Right ventricle myocardium inferior (tissue), 1 donor: ENCODE measurements at places on chromosomes 5 and 9.

DNA sequence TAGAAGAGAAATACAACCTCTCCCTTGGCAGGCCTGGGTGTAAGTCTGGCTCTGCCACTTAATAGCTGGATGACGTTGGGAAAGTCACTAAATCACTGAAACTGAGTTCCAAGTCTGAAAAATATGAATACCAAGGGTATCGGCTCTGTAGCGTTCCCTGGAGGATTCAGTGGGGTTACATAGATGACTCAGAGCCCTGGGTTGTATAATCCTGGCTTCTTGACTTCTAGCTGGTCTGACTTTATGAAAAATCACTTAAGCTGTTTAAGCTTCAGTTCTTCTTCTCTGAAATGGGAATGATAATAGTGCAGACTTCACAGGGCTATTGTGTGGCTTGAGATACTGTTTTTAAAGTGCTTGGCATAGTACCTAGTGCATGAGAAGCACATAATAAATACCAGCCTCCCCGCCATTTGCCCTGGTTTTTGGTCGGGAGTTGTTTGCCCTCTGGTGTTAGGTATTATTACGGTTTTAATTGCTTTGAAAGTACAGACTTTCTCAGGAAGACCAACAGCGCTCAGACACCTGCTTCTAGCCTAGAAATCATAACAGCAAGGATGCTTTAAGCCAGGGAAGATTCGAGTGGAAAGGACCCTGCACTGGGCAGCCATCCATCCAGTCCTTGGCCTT, 43.0 kb downstream of the CYFIP2 start:
- DNase-seq = no peak

- no peak for DNase-seq
These were observed 193.4 kb downstream of the ATPSCKMT start for GRCh38 chr5:10056228-10056760.

DNA sequence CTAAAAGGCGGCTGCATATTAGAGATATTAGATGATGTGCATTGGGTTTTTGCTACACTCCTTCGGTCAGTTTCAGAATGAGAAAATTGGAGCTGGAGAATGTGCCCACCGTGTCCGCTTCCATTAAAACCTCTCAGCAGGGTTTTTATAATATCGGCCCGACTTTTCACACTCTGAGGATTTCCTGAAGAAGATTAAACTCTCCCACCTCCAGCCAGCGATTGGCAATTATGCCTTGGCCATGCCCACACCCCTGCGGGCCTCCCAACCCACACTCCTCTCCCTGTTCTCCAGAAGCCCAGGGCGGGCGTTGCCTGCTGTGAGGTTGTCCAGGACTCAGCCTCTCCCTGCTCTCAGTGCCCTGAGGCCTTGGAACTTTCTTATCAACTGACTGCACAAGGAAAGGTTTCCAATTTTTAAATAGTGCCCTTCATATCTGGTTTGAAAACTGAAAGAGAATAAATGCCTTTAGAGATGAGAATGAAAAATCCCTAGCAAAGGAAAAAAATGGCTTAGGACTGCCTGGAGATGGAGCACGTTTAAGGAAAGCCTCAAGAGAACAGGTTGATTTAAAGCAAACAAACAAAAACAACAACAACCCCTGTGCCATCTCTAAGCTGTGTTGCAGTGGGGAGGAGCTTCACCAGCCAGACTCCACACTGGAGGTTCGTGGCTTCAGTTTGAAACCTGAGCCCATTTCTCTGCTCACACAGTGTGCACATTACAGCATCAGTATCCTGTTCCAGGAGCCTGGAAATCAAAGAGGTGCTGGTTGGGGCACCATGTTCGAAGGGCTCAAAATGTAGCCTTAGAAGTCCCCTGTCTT, 292.9 kb downstream of the NSG2 start:
- no peak for DNase-seq

DNA sequence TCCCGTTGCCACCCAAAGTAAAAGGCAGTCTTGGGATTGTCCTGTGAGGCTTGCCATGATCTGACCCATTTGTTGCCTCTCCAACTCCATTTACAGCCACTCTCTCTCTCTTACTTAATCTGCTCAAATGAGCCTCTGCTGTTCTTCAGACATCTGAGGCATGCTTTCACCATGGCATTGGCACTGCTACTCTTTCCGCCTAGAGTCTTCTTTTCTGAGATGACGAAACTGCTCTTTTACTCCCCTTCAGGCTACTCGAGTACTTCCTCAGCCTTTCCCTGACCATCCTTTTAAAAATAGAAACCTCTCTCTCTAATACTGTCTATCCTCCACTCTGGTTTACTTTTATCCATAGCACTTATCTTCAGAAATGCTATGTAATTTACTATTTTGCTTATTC, 9.0 kb downstream of the FOCAD start:
- no peak for DNase-seq

DNA sequence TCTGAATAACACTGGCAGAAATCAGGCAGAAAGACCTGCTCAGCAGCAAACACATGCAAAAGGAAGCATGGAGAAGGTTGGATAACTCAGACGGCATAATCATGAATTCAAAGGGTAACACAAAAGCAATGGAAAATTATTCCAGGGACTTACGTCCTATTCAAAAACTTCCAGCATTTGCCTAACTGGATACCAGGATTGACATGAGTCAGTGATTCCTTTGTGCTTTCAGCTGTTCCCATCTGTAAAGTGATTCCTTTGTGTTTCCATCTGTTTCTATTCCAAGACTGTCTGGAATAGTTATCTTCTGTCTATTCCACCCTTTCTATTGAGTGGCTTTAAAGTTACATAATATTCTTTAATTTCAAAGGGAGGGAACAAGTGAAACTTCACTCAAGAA, 1361.7 kb upstream of the CDH9 start:
- DNase-seq = no peak

DNA sequence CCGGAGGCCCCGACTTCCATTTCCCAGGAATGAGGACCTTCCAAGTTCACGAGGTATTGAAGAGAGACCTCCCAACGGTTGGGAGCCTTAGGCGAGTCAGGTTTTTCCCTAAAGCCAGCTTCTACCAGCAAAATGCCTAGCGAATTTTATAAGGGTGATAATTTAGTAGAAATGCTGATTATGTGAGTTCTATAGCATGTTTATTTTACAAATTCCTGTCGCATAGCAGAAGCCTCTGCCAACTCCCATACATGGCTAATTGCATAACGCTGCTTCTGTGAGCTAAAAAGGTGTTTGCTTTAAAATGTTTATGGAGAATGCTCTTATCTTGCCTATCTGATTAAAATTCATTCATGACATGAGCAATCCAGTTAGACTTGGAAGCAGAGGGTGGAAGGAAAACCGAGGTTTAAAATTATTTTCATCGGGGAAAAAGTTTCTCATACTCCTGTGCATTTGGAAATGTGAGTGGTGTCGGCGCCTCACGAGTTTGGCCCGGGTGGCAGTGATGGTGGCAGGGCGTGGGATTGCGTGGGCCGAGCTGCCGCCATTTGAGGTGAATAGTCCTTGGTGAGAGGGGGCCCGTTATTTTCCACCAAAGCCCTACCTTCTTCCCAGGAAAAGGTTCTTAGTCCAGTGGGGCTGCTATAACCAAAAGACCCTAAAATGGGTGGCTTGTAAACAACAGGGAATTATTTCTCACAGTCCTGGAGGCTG, 104.4 kb upstream of the FCN2 start:
- no peak for DNase-seq

DNA sequence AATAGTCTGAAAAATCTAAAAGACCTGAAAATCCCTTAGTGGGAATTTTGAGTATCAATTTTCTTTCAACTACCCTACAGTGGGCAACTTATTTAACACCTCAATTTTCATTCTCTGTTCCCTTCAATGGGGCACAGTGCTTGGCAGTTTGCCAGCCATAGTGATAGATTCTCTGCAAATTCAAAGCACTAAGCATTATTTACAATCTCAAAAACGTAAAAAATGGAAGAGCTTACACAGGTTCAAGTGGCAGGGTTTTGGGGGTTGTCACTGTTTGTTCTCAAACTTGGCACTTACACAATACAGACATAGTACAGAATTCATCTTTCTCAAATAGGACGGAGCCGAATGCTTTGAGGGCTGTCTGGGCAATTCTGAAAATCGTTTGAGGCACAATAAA, 515.0 kb downstream of the EFNA5 start:
- DNase-seq = no peak

DNA sequence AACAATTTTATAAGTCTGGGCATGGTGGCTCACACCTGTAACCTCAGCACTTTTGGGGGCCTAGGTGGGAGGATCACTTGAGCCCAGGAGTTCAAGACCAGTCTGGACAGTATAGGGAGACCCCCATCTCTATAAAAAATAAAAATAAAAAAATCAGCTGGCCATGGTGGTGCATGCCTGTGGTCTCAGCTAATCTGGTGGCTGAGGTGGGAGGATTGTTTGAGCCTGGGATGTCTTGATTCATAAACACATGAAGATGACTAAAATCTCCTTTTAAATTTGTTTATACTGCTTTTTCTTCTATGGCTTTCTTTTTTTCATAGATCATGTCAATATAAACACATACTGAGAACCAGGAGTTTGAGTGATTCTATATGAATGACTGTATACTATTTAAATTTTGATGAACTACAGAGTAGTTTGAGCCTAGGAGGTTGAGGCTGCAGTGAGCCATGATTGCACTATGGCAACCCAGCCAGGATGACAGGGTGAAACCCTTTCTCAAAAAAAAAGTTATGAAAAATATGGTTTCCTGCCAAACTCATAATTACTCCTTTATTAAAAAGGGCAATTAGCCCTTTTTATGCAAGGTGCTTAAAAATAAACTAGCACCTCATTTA, 14.2 kb downstream of the RIC1 start:
- DNase-seq = no peak

DNA sequence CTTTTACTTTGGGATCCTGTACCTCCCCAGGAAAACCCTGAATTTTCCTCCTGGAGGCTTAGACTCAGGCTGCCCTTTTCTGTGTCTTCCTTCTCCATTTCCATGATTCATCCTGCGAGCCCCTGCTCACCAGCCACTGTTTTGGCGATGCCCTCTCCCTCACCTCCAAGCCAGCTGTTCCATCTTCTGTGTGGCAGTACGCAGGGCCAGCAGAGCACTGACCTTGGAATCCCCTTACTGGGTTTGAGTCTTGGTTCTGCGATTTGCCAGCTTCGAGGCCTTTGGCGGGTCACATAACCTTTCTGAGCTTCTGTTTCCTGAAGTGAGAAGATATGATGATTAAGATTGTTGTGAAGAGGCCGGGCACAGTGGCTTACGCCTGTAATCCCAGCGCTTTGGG, 7.2 kb downstream of the PPARGC1B start:
- DNase-seq = no peak
